ENCODE measurements at places on chromosomes 1 and 21.
A peak's percentile ranks its signal among the peaks of the same experiment; 100 is the strongest.

- DNase-seq = no peak
These were observed 3.3 kb upstream of the ZBTB18 start for GRCh38 chr1:244047621-244048255.

GRCh38 chr21:32336711-32337110 is 38.1 kb downstream of the MRAP start:
- DNase-seq = peak; percentile 86

DNA sequence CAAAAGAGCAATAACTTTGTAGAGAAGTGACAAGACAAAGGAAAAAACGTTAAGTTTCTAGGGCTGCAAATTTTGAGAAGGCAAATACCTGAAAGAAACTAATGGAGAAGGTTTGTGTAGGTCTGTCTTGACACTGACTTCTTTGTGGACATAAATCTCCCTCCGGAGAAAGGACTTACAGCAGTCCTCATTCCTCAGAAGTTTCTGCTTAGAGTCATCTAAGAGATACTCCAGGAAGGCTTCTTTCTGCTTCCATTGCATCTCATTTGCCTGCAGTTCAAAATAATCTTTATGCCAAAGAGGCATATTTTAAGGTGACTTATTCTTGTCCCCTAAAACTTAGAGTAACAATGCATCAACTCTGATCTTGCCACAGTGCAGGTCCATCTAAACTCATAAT is 4.4 kb upstream of the C4BPB start:
- peak; percentile 21 for DNase-seq

DNA sequence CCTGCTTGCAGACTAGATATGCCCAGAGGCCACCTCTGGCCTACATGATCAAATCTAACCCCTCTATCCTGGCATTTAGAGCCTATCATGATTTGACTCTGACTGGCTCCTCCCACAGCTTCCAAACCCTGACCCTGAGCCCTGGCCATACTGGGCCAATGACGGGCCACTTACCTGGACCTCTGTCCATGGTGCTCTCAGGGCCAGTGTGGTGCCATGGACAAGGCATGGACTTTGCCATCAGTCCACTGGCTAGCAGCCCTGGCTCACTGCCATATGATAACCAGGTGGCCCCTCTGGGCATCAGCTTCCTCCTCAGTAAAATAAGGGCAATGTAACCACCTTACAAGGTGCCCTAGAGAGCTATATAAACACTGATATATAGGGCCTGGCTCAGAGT is 713.4 kb downstream of the PTPRU start:
- no peak for DNase-seq
